ENCODE measurements at places on chromosomes 12 and 14.

DNA sequence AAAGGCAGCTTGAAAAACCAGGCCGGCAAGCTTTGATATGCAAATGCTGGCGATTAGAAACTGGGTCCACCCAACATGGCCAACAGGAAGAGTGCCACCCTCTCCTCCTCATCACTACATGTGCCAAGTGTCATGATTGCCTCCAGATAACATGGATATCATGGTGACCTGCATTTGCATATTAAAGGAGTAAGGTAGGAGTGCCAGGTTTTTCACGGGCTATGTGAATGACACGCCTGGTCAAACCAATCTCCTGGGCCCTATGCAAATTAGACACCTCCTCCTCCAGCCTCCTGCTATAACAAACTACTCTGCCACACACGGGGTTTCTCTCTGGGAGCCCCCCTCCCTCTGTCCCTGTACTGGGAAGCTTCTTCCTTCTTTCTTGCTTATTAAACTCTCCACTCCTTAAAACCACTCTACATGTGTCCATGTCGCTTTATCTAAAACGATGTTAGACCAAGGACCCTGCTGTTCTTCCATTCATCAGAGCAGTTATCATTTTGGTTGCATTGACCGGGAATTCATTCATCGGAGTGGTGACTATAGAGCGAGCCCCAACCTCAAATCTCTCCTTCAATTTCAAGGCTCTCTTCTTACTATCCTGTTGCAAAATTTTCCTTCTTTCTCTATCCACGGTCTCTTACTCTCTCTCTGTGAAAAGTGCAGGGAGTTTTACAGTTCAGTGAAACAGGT, 27.5 kb downstream of the APOBEC1 start:
- no peak for DNase-seq

DNA sequence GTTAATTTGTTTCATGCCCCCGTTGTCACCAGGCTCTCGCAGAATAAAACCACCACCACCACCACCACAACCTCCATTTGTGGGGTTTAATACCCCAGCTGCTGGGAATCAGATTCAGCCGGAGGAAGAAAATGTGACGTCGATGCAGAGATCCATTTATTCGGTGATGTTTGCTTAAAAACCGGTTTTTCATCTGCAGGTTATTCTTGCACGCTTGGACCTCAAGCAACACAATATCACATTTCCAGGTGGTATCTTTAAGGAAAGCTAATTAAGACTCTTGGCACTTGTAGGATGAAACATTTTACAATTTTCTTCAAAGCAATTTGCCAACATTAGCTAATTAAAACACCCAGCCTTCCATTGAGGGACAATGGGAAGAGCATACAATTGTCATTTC, 39.8 kb downstream of the SPRING1 start:
- no peak for DNase-seq

DNA sequence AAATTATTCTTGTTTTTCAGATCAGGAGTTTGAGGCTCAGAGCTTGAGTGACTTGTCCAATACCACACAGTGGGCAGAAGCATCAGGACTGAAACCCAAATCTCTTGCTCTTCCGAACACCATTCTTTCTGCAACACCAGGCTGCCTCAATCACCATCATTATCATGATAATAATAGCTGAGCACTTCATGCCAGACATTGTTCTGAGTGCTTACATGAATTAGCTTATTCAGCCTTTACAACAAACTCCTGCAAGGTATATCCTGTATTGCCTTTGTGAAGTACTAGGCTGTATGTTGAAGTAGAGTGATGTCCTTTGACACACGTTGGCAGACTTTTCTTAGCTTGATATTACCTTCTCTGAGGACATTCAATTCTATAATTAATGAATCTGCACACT, 257.4 kb upstream of the ATP2B1 start:
- no peak for DNase-seq

DNA sequence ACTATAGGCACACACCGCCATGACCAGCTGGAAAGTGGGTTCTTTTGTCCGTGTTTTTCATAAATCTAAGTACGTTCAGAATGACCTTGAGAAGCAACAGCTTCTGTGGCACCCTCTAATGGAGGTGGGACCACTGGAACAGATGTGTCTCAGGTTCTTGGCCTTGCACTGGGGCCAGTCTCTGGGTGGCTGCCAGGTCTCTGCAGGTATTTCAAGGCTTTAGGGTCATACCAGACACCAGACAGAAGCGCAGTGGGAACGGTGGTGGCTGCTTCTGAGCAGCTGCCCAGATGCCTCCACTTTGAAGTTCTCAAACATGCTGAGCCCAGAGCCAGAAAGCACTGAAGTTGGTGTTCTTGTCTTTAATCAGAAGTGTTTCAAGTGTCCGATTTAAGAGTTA, 75.0 kb upstream of the RBM19 start:
- DNase-seq: no peak

DNA sequence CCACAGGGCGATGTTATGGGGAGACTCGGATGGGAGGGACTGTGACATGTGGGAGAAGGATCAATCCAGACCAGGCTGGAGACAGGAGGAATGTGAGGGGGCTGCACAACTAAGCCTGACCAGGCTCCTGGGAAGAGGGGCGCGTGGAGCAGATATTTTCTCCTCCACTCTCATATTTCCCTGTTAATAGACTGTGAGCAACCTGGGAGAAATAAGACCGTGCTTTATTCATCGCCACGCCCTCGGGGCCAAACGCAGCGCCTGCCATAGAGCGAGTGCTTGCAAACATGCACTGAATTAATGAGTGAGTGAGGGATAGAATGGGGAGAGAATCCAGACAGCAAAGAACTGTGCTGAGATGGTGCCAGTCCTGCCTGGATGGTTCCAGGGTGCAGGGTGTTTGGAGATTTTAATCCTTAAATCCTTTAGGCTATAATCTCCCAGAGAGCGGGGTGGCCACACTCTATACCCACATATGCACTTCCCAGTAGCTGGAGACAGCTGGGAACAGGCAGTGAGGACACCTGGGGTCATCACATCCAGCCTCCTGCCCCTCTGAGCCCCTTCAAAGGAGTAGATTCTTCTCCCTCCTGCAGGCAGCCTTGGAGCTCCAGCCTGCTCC, 13.6 kb upstream of the FAIM2 start:
- no peak for DNase-seq

- no peak for DNase-seq
These were observed 69.1 kb upstream of the SSTR1 start for GRCh38 chr14:38138473-38139138.

DNA sequence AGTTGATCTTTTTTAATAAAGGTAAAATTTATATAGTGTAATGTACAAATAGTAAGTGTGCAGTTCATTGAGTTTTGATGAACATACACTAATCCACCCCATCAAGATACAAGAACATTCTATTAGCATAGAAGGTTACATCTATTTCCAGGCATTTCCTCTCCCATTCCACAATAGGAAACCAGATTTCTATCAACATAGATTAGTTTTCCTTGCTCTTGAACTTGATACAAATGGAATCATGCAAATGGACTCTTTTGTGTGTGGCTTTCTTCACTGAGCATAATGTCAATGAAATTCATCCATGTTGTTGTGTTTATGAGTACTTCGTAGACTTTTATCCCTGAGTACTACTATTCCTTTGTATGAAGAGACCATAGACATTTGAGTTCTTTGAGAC, 10.8 kb downstream of the STYX start:
- no peak for DNase-seq

- no peak for DNase-seq
These were observed 35.2 kb upstream of the LHX5 start for GRCh38 chr12:113506867-113507266.

- no peak for DNase-seq
These were observed 377.9 kb upstream of the RGS6 start for GRCh38 chr14:71554323-71554722.

DNA sequence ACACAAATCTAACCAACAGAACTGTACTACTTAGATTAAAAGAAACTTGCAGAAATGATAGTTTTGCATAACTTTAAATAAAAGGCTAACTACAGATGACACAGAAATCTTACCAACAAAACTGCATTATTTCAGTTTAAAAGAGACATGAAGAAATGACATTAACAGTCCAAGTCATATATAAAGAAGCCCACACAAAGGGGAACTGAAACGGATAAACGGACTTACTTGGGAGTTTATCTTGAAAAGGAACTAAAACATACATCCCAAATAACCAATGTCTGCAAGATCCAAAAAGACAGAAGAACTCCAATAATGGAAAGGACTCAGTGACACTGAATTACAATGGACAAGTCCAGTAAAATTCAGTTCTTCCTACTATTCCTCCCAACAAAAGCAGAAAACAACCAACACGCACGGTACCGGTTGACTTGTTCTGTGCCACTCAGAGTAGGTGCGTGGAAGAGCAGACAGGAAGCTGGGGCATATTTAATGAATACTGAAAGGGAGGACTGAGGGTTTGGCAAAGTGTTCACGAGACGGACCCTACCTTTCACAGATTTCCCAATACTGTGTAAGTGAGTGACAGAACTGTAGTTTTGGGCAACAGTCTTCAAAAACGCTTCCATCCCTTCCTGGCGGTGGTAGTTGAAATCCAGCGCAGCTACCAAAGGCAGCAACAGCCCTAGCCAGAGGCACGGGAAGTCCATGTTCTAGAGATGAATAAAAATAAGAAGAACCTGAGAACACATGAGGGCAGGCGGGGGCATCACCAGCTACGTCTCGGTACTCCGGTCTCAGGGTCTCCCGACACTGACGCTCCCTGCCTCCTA, 627 bp downstream of the CPM start:
- no peak for DNase-seq

DNA sequence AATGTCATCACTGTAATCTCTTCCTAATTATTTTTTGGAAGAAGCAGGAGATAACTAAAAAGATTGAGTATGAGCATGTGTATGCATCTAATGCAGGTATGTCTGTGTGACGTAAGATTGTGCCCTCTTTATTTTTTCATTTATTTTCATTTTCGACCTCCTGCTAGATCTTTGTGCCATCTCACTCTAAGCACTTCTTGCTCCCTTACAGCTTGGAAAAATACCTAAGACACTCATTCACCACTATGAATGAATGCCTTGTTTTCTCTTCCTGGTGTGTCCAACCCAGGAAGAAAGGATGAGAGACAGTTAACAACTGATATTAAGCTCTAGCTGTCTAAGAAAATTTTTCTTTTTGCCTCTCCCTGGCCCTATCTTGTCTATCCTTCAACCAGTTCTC, 76.8 kb upstream of the CISTR start:
- no peak for DNase-seq

GRCh38 chr12:23617749-23618148, 331.7 kb downstream of the SOX5 start:
- DNase-seq: no peak

- no peak for DNase-seq
These were observed 28.5 kb downstream of the TMCC3 start for GRCh38 chr12:94621662-94622359.

GRCh38 chr12:10624605-10625004, 11.2 kb upstream of the MAGOHB start:
- DNase-seq: no peak

DNA sequence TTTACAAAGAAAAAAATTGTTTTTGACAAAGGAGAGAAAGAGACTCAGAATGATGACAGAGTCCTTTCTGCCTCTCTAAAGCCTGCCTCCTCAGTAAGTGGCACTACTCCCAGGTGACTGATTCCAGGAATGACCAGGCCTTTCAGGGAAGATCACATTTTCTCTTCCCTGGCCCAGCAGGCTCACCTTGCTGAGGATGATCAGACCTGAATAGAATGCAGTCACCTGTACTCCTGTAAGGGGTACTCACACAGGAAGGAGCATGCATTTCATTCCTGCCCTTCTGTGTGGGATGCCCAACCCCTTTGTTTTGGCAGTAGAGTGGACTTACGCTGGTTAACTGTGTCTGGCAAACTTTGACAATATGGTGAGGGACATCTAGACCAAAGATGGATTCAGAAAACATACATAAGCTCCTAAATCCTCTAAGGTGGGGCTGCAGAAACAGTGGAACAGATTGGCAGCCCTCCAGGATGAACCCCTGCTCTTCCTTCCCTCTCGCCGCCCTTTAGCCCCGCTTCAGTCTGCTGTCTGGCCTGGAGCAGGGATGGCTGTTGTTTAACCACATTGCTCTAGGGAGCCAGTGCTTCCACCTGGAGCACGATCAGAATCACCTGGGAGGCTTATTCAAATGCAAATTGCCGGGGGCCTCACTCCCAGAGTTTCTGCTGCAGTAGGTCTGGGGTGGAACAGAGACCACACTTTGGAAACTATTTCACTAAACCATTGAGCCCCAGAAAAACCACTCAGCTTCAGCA, 29.8 kb downstream of the ERG28 start:
- no peak for DNase-seq

DNA sequence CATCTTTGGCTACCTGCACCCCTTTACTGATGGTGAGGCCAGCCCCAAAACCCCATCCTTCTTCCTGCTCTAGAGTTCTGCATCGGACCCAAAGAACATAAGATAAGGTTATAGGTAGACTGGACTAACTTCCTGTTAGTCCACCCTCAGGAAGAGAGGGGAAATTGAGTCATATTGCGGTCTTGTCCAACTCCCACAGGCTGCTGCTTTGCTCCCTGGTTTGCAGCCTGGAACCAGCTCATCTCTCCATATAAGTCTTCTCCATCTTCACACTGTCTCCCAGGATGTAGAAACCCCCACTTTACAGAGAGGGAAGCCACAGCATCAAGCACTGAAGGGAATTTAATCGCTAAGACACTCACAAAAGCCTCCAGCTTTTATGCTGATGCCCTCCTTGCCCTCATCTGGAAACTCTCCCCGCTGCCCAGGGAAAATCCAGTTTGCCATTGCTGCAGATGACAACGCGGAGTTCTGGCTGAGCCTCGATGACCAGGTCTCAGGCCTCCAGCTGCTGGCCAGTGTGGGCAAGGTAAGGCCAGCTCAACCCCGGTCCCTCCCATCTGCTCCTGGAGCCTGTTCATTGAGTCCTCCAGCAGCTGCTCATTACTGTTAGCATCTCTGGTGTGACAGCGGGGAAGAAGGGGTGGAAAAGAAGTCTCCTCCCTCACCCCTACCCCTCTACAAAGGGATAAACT, 85.3 kb downstream of the B4GALNT3 start:
- no peak for DNase-seq

- no peak for DNase-seq
These were observed 260.3 kb upstream of the E2F7 start for GRCh38 chr12:77325511-77326236.

DNA sequence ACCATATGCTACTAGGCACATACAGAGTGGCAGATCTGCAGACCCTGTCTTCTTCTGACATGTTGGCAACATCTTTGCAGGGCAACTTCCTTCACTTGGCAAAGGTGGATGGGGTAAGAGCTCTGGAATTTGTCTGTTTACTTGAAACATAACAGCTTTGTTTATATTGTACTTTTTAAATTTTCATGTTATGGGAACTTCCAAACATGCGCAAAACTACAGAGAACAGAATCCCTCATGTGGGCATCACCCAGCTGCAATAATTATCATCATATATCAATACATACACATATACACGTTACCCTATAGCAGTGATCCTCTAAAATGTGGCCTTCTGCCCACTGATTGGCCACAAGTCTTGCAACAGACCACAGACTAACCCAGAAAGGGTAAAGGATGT, 103.4 kb downstream of the STAB2 start:
- no peak for DNase-seq

DNA sequence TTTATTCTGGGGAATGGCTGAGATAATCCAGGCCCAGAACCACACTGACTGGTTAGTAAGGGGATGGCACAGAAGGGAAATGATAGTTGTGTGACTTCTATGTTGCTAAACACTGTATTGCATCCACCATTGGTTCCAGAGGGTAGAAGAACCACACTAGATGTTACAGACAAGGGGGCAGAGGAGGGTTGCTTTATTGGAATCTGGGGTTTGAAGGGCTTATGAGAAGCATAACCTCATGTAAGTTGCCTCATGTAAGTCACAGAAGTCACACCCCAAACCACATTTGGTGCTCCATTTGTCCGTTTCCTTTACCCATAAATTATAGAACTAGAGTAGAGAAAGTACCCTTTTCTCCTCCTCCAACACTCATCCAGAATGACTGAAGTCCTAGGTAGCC, 5.5 kb upstream of the PSMA6 start:
- no peak for DNase-seq

Measured in fibroblast of skin of left quadriceps (primary cell).